ENCODE measurements at places on chromosomes 1 and 21.
A peak's percentile ranks its signal among the peaks of the same experiment; 100 is the strongest.

- DNase-seq: no peak
Observed at GRCh38 chr1:28759257-28759656, 22.5 kb downstream of the YTHDF2 start.

- DNase-seq: peak; percentile 55
Observed at GRCh38 chr1:41891199-41891896, 27.4 kb downstream of the HIVEP3 start.

DNA sequence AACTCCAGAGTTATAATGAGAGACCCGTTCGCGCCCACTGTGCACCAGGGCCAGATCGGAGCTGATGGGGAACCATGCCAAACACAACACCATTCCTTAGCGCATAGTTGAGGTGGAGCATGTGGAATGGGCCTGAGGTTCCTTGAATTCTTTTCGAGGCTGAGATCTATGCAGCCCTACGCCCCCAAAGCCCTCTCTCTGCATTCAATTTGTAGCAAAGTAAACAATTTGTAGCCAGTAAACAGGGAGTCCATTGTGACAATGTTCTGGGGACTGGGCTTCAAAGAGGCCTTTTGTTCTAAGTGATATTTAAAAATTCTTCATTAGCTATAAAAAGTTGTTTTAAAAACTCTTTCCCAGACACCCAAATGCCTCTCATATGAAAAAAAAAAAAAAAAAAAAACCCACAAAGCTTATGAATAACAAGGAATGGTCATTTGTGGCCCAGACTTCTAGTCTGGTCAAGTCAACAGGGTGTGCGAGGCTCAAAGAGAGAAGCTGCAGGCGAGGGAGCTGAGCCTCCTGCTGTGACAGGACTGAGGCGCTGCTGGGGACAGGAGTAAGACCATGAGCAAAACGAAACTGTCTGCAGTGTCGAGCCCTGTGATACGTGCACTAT lies 30.6 kb upstream of the KCNE2 start:
- no peak for DNase-seq

DNA sequence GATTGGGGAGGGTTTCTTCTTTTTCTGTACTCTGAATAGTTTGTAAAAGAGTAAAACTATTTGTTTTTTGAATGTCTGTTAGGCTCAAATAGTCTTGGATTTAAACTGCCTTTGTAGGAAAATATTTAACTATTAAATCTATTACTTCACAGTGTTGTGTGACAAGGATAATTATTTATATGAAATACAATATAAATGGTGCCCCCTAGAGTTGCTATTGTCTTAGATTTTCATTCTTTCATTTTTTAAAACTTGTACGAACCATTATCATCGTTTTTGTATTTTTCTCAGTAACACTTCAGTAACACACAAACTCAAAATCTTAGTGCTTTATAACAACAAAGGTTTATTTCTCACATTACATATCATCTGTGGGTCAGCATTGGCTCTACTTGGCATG lies 37.4 kb downstream of the C1orf185 start:
- DNase-seq: no peak

DNA sequence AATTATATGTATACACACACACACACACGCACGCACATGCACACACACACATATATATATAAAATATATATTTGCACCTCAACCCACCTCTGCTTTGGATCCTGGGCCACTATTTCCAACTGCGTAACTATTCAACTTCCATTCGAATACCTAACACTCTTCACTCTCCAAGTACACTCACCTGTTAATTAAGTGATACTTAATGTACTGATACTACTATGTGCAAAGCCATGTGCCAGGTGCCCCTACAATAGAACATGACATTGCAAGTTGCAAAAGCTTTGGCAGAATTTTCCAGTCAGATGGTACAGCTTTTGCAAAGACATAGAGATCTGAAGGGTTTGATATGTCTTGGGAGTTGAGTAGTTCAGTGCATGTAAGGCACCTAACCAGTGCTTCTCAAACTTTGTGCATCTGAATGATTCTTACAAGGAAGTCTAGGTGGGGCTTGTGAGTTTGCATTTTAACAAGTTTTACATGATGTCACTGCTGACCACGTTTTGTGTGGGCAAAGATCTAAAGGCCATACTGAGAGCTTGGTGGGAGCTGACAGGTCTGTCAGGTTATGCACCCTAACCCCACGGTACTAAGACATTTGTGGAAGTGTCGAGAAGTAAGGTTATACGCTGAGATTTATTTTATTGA lies 7.2 kb downstream of the CXADR start:
- no peak for DNase-seq

DNA sequence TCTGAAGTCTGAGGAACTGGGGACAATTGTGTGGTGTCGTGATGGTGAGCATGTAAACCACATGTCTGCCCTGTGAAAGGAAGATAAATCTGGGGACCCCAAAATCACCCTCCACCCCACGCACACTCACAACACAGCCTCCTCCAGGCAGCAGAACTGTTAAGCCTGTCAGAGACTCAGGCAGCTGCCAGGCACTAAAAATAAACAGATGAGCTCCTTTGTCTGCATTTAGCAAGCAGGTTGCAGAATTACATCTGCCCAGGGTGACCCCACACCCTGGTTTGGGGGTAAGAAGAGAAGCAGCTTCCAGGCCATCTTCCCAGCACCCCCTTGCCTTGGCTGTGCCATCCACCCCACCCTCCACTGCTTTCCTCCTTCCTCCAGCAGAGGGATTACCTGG lies 119.1 kb upstream of the RUNX3 start:
- no peak for DNase-seq

DNA sequence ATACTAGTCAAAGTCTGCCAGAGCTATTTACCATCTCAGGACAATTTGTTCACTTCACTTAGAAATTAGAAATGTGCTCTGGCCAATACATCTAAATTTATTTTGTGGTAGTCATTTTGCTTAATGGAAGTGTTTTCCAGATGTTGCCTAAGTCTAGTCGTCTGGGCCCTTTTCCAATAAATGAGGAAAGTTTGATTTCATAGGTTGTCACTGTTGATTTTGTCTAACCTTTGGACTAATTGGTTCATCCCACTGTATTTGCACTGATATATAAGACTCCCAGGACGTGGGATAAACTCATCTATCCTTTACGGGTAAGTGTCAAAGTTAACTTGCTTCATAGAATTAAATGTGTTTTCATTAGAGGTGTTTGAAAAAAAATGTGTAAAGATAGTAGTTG lies 79.1 kb downstream of the TPR start:
- no peak for DNase-seq

DNA sequence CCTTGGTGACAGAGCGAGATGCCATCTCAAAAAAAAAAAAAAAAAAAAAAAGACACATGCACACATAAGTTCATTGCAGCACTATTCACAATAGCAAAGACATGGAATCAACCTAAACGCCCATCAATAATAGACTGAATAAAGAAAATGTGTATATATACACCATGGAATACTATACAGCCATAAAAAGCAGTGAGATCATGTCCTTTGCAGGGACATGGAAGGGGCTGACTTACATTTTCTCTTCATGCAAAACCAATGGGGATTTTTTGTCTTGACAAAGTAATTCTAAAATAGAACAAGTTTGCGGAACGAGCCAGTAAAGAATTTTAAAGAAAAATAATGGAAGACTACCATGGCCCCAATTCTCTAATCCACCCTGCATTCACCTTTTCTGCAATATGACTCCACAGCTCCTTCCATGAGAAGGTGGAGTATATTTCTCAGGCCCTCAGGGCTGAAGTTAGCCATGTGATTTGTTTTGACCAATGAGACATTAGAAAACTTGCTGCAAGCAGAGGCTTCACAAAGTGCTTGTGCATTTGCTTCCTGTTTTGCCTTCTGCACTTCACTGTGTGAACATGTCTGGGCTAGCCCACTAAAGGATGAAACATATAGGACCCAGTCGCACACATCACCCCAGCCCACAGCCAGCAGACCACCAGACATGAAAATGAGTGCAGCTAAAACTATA lies 78.8 kb upstream of the NR5A2 start:
- DNase-seq: no peak

DNA sequence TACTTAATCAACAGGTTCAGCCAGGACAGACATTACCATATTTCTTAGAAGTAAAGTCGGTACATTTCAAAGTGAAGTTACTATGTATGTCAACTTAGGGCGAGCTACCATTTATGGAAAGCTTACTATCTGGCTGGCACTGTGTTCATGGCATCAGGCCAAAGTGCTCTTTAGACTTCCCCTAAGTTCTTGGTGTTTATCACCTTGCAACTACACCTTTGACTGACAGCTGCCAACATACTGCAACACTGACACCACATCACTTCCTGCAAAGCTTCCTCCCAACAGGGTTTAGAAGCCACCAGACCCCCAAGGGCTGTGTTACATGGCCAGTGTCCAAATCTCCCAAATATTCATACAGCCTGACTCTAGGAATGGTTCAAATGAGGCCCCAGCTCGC lies 61.0 kb downstream of the TIAM1 start:
- DNase-seq: peak; percentile 13

DNA sequence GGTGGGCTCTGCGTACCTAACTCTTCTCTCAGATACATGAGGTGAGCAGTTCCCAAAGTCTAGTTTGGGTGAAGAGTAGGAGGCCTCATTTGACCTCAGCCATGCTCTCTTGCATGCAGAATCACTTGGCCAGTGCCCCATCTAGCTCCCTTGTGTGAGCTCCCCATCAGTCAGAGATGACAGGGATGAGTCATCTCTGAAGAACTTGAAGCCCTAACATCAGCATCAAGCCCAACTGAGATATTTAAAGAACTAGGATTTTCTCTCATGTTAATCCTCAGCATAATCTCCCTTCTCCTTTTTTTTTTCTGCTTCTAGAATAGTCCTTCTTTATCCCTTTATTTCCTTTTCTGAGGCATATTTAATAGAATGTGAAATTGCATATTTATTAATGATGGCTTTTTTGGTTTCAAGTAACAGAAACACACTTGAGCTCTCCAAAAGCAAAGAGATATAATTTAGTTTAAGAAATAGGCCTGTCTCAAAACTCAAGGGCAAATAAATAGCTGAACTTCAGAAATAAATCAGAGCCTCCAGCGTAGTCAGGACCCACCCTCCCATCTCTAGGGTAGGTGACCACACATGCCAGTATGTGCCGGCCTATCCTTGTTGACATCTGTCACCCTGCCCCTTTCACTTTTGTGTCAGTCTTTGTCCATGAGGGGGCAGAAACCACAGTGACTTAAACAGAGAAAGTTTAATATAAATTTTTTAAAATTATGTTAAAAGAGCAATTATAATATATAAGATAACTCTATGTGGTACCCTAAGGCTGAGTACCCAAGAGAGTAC lies 112.3 kb downstream of the TSEN15 start:
- DNase-seq: no peak

DNA sequence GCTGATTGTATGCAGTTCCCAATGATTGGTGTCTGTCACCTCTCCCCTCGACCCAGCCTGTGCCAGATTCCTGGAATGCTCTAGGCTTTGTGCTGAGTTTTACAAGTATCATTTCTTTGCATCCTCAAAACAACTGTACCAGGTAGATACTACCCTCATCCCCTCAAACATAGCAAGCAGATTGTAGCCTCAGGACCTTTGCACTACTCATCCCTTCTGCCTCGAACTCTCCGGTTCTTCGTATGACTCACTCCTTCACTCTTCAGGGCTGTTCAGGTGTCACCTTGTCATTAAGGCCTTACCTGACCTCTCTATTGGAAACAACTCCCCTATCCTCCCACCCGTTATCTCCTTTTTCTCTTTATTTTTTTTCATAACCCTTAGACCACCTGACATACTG lies 8.0 kb downstream of the KCNC4 start:
- no peak for DNase-seq

GRCh38 chr21:39332175-39332574 lies 16.7 kb downstream of the HMGN1 start:
- DNase-seq: no peak
